ENCODE measurements at places on chromosomes 7 and 10.
A peak's percentile ranks its signal among the peaks of the same experiment; 100 is the strongest.

- DNase-seq: peak; percentile 29
Measured at GRCh38 chr7:14936554-14936953, 34.0 kb upstream of the DGKB start.

GRCh38 chr10:6530211-6530840, 49.8 kb downstream of the PRKCQ start:
- no peak for DNase-seq

GRCh38 chr7:28700790-28701203, 257.3 kb downstream of the TRIL start:
- DNase-seq: peak; percentile 39

DNA sequence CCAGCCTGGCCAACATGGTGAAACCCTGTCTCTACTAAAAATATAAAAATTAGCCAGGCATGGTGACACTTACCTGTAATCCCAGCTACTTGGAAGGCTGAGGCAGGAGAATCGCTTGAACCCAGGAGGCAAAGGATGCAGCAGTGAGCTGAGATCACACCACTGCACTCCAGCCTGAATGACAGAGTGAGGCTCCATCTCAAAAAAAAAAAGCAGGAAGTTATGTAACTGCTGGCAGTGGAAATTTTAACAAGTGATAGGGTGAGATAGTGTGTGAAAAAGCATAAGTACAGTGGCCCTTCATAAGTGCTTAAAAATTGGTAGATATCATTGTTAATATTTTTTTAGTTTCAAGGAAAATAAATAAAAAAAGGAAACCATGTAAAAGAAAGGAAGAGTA, 12.3 kb downstream of the AKR1C3 start:
- no peak for DNase-seq

DNA sequence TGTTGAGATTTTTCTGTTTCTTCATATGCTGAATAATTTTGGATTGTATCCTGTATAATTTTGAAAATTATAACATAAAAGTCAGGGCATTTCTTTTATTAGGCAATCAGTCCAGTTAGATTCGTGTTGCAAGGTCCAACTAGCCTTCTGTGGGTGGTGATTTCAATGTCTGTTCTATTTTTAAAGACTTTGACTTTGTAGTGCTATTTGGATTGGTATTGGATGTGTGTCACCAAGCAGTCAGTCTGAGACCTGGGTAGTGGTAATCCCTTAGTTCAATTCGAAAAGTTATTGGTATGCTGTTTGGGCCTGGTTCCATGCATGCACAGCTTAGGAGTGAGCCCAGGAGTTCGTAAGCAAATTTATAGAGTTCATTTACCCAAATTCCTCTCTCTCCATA, 82.2 kb downstream of the EPDR1 start:
- DNase-seq: no peak

GRCh38 chr10:97278491-97278989, 13.9 kb downstream of the ARHGAP19 start:
- DNase-seq: peak; percentile 92

GRCh38 chr10:135132-135600, at the start of gene ZMYND11:
ZMYND11 (plus strand) TSS chr10:135455; CDS start chr10:180013, 44,558 bp downstream.
- no peak for DNase-seq

- no peak for DNase-seq
Measured at GRCh38 chr7:99837649-99838361, 10.0 kb downstream of the CYP3A43 start.

GRCh38 chr10:86968271-86968993, at the start of gene ADIRF:
ADIRF (plus strand) TSS chr10:86968482; CDS start chr10:86968545, 63 bp downstream.
- DNase-seq: no peak

- no peak for DNase-seq
Measured at GRCh38 chr7:25845464-25845863, 306.5 kb upstream of the NFE2L3 start.

- DNase-seq: no peak
Measured at GRCh38 chr10:67246066-67246555, 320.3 kb downstream of the LRRTM3 start.

- no peak for DNase-seq
Measured at GRCh38 chr10:62268027-62268398, 631 bp downstream of the RTKN2 start.

DNA sequence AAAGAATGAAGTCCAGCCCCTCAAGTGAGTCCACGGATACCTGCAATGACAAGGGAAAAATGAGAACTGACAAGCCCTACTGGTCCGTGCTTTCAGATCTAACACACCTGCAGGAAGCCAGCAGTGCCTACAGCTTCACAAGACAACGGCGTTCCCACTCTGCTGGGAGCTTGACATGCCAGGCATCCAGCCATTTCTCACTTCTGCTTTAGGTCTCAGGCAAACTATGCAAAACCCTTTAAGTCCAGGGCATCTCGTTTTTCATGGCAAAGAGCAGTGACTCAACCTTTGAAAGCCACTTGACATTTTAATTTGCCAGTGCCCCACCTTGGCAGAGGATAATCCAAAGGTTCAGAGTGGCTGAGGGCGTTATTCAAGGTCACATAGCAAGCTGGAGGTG, 49.1 kb upstream of the GPAM start:
- DNase-seq: no peak

DNA sequence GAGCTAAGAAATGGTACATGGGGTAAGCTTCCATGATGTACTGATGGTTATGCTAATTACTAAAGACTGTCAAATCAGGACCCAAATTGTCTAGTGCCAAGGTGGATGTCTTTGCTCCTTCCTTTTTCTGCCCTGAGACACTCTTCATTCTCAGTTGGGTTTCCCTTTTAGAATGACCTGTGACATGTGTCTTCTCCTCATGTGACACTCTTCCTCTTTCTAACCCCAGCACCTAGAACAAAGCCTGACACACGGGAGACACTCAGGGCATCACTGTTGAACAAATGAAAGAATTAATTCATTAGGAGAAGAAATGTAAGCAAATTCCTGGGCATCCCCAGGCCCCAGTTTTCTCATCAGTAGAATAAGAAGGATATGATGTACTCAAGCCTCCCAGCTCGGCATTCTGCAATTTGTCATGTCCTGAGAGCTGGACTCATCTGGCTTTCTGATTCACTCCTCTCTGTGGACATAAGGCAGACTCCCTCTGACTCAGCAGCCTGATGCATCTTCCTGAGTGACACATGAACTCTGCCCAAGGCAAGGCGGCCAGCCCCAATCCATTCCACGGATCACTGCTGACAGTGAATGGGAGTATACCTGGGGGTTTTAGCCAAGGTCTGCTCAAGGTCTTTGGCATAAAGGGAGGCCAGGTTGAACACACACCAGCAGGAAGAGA, 473.8 kb downstream of the KCNMA1 start:
- DNase-seq: peak; percentile 84

GRCh38 chr10:95426482-95426881, 134.7 kb downstream of the SORBS1 start:
- no peak for DNase-seq

GRCh38 chr10:99296605-99297004, 32.6 kb upstream of the CNNM1 start:
- DNase-seq: no peak

DNA sequence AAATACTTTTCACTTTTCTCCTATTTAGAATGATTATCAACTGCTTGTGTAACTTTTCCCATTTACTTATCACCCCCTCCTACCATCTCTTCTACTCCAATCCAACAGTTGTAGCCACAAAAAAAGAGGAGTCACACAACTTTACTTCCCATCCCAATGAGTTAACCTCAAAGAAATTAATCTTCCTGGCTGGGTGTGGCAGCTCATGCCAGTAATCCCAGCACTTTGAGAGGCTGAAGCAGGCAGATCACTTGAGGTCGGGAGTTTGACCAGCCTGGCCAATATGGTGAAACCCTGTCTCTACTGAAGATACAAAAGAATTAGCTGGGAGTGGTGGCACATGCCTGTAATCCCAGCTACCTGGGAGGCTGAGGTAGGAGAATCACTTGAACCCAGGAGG, 19.9 kb downstream of the SYPL1 start:
- DNase-seq: no peak

DNA sequence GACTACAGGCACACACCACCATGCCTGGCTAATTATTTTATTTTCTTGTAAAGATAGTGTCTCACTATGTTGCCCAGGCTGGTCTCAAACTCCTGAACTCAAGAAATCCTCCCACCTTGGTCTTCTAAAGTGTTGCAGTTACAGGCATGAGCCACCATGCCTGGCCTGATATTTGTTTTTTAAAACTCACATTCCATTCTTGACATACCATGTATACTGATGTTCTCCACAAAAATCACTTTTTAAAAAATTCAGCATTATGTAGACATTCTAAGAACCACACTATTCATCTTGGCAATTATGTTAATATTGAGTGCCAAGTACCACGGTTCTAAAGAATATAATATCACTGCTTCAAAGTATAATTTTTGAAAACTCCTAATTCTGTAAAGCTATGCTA, 43.5 kb downstream of the IDE start:
- no peak for DNase-seq

GRCh38 chr7:154429666-154430404, 377.6 kb downstream of the DPP6 start:
- DNase-seq: no peak

DNA sequence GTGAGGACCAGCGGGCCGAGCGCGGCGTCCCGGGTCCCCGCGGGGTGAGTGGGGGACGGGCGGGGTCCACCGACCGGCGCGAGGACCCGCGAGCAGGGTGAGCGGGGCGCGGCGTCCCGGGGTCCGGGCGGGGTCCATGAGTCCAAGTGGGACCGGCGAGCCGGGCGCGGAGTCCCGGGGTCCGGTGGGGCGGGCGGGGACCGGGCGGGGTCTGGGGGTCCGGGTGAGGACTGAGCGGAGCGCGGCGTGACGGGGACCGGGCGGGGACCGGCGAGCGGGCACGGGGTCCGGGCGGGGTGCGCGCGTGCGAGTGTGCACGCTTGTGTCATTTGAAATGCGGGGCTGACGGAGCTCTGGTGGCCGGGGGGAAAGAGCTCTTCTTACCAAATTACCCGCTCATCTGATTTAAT, 765 bp downstream of the CELF2 start:
- no peak for DNase-seq

GRCh38 chr10:48806342-48806741, 121.7 kb downstream of the WDFY4 start:
- DNase-seq: no peak

- no peak for DNase-seq
Measured at GRCh38 chr10:117830205-117830604, 216.5 kb downstream of the RAB11FIP2 start.

DNA sequence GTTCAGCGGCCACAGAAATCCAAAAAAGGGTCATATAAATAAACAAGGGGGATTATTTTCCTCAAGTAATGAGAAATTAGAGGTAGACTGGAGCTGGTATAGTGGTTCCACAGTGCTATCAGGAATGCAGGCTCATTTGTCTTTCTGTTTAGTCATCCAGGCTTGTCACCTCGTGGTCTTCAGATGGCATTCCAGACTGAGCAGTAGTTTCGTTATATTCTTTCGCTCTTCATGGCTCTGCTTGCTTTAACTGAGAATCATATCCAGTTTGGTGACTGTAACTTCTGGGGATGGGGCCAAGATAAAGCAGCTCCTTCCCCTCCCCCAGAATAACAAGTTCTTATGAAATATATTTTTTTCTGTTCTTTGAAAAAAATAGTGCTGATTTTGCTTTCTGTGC, 9.5 kb downstream of the ANKIB1 start:
- DNase-seq: peak; percentile 73

DNA sequence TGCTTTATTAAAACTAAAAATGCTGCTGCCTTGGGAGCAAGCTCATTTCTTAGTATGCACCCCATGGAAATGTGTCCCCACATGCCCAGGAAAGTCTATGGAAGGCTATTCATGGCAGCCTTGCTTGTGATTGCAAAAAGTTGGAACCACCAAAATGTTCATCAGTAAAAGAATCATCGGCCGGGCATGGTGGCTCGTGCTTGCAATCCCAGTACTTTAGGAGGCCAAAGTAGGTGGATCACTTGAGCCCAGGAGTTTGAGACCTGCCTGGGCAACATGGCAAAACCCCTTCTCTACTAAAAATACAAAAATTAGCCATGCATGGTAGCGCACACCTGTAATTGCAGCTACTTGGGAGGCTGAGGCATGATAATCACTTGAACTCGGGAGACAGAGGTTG, 79.8 kb downstream of the ARHGAP22 start:
- no peak for DNase-seq

GRCh38 chr10:35607475-35608327, 2.6 kb downstream of the GJD4 start:
- DNase-seq: no peak

DNA sequence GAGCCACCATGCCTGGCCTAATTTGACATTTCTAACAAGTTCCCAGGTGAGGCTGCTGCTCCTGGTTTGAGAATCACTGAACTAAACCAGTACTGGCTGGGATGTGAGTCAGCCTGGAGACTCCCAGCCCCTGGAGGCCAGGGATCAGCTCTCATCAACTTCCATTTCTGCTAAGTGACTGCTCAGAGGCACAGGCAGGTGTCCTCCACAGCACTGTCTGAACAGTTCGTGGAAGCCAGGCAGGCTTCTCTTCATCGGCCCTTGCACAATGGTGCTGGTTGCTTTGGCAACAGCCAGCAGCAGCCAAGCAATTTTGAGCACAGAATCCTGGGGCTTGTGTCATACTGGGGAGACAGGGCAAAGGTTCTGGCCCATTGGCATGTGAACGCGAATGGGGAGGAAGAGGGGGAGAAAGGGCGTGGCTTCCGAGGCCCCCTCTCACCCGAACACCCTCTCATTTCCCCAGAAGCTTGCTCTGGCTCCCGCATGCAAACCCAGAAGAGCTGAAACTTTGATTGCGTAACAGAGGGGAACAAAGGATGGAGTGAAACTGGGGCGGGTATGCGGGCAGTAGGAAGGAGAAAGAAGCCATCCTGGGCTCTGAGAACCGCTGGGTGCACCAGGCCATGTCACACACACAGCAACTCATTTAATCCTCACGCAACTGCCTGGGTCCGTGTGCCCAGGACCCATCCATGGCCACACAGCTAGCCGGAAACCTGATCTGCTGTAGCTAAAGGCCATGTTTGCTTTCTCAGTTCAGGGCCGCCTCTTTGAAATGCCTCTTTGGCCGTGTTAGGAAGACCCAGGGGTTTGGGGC, 9.0 kb upstream of the POR start:
- no peak for DNase-seq

- DNase-seq: peak; percentile 59
Measured at GRCh38 chr7:133562621-133563020, 309.7 kb downstream of the EXOC4 start.

DNA sequence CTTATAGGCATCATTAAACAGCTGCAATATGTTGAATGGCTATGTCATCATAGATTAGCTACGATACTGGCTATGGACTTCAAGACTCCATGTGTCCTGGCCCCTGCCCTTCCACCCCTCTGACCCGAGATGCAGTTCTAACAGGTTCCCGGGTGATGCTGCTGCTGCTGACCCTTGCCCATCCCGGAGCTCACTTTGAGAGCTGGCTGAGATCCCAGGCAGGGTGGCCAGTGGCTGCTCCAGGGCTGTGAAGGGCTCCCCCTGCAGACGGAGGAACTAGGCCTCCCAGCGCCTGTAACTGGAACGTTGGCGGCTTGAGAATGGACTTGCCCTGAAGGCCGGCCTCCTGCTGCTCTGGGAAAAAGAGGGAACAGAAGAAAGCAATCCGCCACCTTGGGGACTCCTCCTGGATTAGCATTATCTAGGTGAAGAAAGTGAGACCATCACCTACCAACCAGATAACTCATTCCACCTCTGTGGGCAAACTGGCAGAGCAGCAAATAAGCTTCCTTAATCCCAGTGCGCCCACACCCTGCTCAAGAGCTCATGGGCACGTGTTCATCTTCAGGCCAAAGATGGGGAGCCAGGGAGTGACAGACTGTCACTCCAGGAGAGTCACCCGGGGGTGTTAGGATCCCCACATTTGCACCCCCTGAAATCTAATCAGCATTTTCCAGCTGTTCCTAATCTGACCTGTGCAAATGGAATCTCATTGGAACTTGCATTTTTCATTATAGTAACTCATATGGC, 56.8 kb downstream of the PARP12 start:
- no peak for DNase-seq

GRCh38 chr7:6437251-6437650, 10.5 kb downstream of the DAGLB start:
- DNase-seq: no peak

- DNase-seq: no peak
Measured at GRCh38 chr7:1113548-1113885, 25.6 kb downstream of the GPER1 start.

Measured in fibroblast of skin of left quadriceps (primary cell).